Activated T-helper 17 cell treated with anti-CD3 and anti-CD28 coated beads, Interleukin-2, amount 50 U/mL, for 72 hours (primary cell): ENCODE measurements at places on chromosomes 5 and 9. TPM values are rescaled to one million over a fixed set of nuclear protein-coding genes. Genes with fewer than 3 reads are reported as not detected.

CCNI2 gene
- total RNA-seq: 1.2 TPM

SLC6A18 gene
- total RNA-seq: not detected

SLC1A1 gene
- not detected for total RNA-seq

DNA sequence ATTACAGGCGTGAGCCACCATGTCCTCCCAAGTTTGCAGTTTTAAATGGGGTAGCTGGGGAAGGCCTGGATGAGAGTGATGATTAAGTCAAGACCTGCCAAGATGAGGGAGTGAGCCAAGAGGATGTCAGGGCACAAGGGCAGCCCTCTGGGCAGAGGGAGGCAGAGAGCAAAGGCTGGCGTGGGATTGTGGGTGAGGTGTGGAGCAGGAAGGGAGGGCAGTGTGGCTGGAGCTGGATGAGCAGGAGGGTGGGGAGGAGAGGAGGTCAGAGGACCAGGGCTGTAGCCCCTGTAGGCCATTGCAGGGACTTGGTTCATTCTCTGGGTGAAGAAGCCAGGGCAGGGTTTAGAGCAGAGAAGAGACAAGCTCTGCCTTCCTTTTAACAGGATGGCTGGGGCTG lies 53.7 kb upstream of the CTNNA1 start:
- no peak for ATAC-seq

- no peak for ATAC-seq
These were observed 54.9 kb upstream of the ZSWIM6 start for GRCh38 chr5:61277190-61277589.

DNA sequence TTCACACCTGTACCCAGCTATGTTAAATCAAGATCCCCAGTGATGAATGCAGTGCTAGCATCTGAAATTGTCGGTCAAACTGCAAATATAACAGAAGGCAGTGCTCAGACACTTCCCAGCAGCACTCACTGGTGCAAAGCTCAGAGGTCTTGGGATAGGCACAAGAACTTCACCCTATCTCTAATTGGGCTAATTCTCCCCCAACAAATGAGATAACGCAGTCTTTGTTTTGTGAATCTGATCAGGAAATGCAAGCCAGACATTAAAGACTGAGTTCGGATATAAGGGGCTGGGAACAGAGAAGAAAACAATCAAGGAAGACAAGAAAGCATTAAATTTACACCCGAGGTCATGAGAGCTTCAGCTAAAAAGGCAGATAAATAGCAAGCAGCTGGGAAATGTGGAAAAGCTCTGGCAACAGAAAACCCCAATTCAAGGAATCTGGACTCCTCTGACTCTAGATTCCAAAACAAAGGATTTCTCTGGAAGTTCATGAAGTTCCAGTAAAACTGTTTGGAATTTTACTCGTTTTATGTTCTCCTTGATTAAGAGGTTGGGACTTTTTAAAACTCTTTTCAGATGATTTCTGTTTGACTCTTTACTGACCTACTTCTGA lies 65.1 kb downstream of the GNA14 start:
- ATAC-seq: no peak

DNA sequence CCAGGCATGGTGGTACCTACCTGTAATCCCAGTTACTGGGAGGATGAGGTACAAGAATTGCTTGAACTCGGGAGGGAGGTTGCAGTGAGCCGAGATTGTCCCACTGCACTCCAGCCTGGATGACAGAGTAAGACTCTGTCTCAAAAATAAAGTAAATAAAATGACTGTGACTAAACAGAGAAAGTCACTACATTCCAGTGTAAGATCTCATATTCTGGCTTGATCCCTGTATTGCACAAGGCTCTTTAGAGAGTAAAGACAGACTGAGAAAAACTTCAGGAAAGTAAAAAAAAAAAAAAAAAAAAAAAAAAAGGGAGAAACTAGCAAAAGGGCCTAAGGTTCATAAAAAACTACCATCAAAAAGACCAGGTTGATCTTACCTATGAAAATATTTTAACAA lies 106.6 kb upstream of the PJA2 start:
- ATAC-seq: no peak

DNA sequence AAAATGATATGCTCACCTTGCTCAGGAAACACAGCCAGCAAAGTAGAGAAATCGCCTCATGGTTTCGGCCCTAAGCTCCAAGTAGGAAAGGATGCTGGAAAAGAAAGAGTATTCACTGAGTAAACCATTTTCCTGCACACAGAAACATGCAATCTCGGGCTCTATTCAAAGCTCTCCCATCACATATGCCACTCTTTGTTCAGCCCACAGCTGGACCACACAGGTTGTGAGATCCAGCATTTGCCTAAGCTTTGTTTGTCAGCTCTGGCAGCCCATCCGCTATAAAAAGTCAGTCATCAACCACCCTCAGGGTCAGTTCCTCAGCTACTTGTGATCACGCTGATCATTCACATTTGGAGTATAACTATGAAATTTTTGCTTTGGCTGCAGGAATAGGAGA lies 96.5 kb upstream of the SMARCA2 start:
- ATAC-seq: no peak

- no peak for ATAC-seq
These were observed 40.2 kb downstream of the RASA1 start for GRCh38 chr5:87307796-87308423.

- ATAC-seq: no peak
These were observed 8.3 kb downstream of the MVB12B start for GRCh38 chr9:126334721-126335621.

DNA sequence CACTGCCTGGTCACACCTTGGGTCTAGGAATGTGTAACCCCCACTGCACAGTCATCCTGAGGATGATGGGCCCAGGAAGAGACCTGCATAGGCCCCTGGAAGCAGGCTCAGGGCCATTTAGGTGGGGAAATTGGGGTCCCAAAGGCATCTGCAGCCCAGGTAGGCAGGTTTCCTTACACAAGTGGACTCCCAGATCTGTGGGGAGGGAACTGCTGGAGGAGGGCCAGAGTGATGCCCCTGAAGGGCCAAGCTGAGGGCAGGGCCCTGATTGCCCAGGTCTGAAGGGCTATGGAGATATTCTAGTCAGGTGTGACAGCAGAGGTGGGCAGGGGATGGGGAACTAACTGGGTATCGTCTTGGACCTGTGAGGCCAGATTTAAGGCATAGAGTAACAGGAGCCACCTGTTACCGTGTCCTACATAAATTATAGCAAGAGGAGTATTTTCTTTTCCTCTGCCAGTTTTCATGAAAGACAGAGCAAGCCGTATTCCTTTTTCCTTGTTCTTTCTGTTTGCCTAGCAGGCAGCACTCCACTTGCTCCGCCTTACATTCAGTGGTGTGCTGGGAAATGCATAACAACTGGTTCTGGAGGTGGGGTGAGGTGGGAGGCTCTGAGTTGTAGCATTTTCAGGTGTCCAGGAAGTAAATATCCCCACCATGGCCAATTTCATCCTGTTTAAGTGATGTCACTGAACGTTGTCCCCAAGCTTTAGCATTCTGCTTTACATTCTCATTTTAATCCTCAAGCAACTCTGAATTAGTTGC lies 41.3 kb downstream of the PPARGC1B start:
- no peak for ATAC-seq
